ENCODE measurements at places on chromosomes 16 and 17. TPM values are rescaled to one million over a fixed set of nuclear protein-coding genes. Genes with fewer than 3 reads are reported as not detected.

The FOXC2 gene
- not detected for total RNA-seq

The TSPOAP1 gene
- 15.4 TPM for total RNA-seq

The DPEP3 gene
- total RNA-seq, result not detected

The ALOX15 gene
- total RNA-seq, result 1.9 TPM

The CLDN7 gene
- total RNA-seq, result 169 TPM

The VPS4A gene
- 19.0 TPM for total RNA-seq

The ODAD4 gene
- 0.53 TPM for total RNA-seq

DNA sequence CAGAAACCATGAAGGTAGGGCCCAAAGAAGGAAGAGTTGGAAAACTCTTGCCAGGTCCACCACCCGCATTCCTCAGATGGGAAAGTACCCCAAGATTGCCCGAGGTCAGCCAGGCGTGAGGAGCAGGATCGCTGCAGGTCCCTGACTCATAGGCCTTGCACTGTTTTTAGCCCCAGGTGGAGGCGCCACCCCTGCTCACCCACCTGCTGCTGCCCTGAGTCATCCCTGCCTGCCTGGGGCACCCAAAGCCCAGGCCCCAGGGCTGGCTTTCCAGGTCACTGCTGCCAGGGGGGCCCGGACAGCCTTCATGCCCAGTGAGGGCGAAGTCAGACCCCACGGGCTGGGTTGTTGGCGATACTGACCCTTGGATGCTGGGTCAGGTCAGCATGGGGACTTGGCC, 100.9 kb downstream of the AMFR start:
- no peak for DNase-seq

DNA sequence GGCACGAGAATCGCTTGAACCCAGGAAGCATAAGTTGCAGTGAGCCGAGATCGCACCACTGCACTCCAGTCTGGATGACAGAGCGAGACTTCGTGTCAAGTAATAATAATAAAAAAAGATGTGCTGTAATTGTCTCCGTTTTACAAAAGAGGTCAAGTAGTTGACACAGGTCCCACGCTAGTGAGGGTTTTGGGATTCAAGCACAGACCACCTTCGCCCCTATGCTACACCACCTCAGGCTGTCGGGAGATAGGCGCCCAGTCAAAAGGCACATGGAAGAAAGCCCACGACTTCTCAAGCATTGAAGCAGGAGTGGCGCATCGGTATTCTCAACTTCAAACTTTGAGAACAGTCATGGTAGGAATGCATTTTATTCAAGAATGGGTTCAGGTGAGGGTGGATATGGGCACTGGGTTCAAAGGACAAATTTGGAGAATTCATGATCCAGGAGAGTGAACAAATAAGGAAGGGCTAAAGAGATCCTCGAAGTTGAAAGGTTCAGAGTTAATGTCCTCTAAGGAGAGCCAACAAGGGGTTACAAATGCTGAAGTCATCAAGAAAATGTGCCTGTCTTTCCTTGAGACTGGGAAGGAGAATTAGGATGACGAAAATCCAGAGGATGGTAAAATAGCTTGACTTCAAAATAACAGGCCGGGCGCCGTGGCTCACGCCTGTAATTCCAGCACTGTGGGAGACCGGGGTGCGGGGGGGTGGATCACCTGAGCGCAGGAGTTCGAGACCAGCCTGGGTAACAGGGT, 1.4 kb upstream of the AMZ2 start:
- DNase-seq, result no peak

GRCh38 chr16:31572821-31573220, 45.1 kb downstream of the AHSP start:
- no peak for DNase-seq

- DNase-seq, result peak; percentile 32
These were observed 95.2 kb downstream of the CCDC182 start for GRCh38 chr17:57649731-57650484.

DNA sequence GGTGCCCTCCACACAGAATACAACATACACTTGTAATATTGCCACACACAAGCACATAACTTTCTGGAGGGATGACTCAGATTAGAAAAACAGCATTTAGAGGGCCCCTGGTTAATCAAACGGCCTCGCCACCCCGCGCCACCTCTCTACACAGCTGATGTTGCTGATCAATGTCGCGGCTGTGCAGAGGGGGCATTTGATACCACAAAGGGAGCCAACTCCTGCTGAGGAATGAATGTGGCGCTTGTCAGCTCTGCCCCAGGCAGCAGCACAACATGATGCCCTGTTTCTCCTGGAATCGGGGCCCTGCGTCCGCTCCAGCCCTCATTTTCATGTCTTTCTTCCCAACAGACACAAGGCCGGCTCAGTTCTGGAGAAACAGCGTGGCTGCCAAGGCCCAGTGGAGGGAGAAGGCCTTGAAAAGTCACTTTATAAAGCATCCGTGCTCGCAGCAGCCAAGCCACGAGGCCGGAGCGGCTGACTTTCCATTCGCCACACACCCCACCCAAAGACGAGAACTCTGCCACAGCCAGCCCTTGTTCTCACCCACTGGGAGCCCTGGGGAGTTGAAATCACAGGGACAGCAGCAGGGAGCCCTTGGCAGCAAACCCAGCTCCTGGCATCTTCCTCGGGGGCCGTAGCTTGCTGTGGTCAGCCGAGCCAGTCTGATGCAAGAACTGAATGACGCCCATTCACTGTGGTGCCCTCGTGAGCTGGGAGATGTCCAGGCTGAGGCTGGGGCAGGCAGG, 65.6 kb downstream of the XYLT1 start:
- DNase-seq, result no peak

GRCh38 chr17:8843344-8843743, 24.1 kb downstream of the PIK3R6 start:
- DNase-seq, result no peak

GRCh38 chr16:83813823-83814658, 6.3 kb downstream of the HSBP1 start:
- peak; percentile 37 for DNase-seq

DNA sequence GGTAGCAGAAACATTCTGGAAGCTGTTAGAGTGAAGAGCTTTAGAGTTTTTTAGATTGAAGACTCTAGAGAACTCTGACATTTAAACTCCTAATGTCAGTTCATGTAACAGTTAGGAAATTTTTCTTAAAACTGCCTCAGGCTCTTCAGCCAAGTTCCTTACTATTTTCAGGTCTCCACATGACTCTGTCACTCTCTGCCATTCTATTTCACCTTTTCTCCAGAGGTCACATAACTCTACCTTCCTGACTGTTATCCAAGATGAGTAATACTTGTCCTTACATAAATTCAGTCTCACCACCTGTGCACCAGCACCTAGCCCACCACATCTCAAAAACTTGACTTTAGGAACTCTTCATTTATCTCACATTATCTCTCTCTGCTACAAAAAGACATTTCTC, 347.1 kb upstream of the CA10 start:
- no peak for DNase-seq

- DNase-seq, result no peak
These were observed 12.2 kb upstream of the BMERB1 start for GRCh38 chr16:15422222-15422621.

DNA sequence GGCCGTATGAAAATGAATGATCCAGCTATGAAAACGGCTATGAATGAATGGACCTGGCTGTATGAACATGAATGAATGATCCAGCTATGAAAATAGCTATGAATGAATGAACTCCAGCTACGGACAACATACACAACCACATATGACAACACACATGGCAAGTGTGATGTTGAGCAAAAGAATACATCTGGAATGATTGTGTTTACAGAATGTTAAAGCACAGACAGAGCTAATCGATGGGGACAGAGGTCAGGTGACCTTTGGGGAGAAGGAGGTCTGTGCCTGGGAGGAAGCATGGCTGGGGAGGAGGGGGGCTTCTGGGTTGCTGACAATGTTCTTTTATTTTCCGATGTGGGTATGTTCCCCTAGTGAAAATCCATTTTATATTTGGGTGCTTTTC, 174.0 kb upstream of the WSCD1 start:
- no peak for DNase-seq

DNA sequence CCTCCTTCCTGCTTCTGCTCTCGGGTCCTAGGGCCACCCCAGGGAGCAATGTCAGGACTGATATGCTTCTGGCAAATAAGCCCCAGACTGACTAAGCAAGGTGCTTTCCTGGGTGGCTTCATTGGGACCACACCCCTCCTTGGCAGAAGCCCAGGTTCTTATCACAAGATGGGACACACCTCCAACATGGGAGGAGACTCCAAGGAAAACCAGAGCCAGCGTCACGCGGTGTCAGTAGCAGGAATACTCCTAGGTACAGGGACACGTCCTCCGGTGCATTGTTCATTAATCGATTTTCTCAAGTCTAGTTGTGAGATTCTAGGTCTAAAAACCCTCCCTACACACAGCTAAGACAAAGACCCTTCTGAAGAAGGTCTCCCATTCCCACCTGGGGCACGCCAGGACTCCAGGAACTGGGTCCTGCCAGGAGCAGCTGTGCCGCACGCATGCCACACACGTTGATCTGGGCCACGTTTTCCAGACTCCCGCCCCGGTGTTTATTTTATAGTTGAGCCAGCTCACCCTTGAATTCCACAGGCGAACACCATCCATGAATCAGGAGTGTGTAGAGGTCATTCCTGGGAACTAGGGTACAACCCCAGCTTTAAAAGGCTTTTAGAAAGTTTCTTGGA, 30.8 kb downstream of the FA2H start:
- DNase-seq, result peak; percentile 93

DNA sequence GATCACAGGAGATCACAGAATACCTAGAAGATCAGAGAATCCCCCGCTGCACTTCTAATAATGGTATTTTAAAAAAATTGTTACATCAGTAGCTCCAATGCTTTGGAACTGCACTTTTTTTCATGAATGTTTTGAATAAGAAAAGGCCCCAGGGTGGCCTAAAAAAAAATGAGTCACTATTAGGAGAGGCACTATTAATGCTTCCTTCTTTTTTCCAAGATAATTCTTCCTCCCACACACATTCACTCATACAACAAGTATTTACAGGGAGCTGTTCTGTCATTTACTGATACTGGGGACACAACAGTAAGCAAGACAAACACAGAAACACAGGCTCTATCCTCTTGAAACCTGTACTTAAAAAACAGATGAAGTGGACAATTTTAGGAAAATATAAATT, 675 bp upstream of the PDZD9 start:
- no peak for DNase-seq

- DNase-seq, result no peak
These were observed 126.9 kb downstream of the KATNIP start for GRCh38 chr16:27676839-27677238.

DNA sequence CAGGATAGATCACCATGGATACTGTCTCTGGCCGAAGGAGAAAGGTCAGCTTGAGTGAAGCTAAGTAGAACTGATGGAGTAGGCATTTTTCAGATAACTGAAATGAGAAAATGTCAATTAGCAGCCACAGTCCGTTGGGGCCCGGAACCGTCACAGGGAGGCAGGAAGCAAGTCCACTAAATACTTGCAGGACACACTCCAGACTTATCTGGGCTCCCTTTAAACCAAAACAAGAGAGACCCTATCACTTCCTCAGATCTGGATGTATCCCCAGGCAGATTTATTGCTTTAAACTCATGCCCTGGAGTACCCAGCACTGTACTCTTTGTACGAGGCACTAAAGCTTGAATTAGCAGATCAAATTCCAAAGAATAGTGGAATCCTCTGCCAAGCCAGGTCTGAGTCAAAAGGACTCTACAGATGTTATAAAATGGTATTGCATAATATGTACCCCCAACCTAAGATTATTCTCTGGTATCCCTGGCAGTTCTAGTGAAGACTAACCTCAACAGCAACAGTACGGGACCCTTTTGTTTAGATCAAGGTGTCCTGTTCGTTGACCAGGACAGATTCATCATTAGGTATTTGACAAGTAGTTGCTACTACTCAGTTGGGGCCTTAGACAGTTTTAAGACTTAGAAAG, 8.1 kb downstream of the ZP2 start:
- DNase-seq, result no peak

DNA sequence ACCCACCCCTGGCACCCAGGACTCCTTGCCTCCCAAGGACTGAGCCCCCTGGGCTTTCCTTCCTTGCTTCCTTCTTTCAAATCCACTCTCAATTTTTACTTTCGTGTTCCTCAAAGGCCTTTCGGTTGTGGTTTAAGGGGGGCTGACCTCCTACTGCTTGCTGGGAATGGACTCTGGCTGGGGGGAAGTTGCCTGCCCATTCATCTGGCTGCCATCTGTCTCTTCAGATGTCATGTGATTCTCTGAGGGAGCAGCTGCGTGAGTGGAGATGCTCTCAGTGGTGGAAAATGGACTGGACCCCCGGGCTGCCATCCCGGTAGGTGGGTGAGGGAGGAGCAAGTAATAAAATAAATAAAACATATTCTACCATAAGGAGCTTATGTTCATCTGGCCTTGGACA, 93.8 kb upstream of the RPRML start:
- DNase-seq, result no peak

GRCh38 chr17:76631821-76632565, 11.6 kb downstream of the ST6GALNAC1 start:
- DNase-seq, result peak; percentile 61

- DNase-seq, result no peak
These were observed 40.4 kb upstream of the NDRG4 start for GRCh38 chr16:58459344-58460218.

GRCh38 chr16:68367440-68367839, 56.6 kb downstream of the PRMT7 start:
- DNase-seq, result no peak
